ENCODE measurements at places on chromosomes 3 and 15.

DNA sequence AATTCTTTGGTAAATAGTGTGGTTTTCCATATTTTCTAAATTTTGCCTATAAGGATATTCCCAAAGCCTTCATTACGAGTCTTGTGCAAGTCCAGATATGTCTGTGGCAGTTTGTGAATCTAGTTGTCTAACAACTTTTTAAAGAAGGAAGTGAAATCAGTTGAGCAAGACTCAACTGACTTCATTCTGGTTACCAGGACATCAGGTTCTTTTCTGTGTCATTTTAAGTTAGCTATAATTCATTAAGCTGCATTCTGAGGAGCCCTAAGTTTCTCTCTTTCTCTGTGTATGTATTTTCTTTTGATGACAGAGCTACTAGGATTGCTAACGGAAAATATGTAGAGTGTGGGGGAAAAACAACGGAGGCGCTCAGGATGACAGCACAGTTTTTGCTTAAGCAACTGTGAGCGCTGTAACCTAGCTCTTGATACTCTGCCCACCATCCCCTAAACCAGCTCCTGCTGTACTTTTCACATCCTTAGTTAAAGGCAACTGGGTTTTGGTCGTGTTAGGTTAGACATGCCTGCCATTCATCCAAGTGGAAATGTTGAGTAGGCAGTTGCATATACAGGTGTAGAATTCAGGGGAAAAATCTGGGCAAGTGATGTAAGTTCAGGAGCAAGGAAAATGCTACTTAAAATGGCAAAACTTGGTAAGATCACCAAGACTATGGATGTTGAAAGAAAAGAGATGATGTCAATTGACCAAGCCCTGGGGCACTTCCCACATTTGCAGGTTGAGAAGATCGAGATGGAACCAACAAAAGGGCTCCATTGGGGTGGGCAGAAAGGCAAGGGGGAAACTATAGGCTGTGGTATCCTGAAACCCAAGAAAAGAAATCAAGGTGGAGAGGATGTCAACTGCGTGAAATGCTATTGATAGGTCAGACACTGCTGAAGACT, 9.2 kb downstream of the MFSD1 start:
- DNase-seq: no peak

DNA sequence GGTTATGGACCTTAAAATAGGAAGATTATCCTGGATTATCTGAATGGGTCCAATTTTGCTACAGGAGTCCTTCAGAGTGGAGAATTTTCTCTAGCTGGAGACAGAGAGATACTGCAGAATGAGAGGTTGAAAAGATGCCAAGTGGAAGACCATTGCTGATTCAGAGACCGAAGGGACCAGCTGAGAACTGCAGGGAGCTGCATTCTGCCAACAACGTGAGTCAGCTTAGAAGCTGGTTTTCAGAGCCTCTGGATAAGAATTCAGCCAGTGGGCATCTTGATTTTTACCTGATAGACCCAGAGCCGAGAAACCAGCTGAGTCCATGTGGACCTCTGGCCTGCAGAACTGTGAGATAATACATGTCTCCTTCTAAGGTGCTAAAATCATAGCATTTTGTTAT, 234.0 kb downstream of the NR2F2 start:
- no peak for DNase-seq

DNA sequence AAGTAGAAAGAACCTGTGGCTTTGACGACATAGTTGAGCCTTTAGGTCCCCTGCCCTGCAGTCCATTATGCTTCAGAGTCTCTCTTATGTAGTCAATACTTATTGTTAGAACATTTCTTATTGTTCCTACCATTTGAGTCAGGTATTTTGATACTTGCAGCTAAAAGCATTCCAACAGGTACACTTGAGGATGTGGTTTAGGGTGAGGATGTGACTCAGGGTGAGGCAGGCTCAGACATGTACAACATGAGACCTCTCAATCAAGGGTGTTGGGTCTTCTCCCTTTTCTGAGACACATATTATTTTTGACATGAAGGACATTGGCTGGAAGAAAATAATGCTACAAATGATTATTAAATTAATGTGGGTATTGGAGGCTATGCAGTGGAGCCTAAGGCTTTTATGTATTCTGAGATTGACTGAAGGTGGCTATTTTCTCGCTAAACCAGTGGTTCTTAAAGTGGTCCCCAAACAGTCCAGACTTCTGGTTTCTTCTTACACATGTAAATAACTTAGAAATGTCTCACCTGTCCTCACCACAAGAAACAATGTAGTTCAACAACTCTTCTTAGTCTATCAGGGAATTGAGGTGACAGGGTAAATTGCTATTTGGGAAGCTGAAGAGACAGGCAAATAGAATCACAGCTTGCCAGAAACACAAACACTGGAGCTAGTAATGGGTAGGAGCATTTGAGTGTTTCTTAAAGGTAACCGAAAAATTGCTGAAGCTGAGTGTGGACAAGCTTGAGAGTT, 135.5 kb upstream of the ZPLD1 start:
- DNase-seq: no peak

- no peak for DNase-seq
These were observed 58.2 kb upstream of the CMTM8 start for GRCh38 chr3:32180141-32180784.

- DNase-seq: no peak
These were observed 17.8 kb downstream of the TLE3 start for GRCh38 chr15:70079888-70080287.

DNA sequence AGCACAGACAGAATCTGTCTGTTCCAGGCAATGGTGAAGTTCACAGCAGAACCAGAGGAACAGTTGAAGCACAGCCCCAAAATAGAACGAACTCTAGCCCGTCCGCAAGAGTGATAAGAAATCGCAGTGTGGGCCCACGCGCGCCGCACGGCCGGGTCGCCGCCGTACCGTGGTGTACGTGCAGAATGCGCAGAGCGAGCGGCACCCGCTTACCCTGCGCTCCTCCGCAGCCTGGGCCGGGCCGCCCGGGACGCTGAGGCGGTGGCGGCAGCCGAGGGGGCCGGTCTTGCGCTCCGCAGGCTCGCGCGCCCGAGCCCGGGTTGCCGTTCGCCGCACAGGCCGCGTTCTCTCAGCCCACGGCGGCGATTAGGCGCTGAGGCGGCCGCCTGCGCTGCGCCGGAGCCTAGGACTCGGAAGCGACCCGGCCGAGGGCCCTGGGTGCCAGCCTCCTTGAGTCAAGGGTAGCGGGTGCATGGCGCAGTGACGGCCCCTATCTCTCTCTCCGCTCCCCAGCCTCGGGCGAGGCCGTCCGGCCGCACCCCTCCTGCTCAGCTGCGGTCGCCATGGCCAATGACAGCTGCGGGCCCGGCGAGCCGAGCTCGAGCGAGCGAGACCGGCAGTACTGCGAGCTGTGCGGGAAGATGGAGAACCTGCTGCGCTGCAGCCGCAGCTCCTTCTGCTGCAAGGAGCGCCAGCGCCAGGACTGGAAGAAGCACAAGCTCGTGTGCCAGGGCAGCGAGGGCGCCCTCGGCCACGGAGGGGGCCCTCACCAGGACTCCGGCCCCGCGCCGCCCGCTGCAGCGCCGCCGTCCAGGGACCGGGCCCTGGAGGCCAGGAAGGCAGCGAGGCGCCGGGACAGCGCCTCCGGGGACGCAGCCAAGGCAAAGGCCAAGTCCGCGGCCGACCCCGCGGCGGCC, 20.5 kb downstream of the WDR73 start:
- peak; percentile 48 for DNase-seq

GRCh38 chr3:40623567-40623966, 98.8 kb downstream of the ZNF621 start:
- DNase-seq: no peak

- no peak for DNase-seq
These were observed 73.0 kb downstream of the SCN10A start for GRCh38 chr3:38743043-38743442.

DNA sequence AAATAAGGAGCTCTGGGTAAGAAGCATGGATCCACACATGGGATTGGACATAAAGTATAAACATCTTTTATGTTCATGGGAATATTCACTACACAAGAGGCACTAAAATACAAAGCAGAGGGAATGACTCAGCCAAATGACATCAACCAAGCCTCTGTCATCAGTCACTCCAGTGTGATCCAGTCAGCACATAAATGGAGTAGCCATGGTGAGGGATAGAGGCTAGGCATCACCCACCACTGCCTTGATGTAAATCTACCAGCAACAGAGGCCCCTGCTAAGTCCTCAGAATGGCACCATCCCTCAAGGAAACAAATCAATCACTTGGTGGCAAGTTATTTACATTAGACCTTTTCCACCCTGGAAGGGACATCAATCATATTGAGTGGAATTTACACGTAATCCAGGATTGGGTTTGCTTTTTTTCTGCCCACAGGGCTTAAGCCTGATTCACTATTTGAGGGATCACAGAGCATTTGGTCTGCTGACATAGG, 27.2 kb downstream of the VEPH1 start:
- DNase-seq: no peak

- DNase-seq: no peak
These were observed 156.0 kb upstream of the MCTP2 start for GRCh38 chr15:94075349-94075748.

- DNase-seq: no peak
These were observed 166.2 kb upstream of the VEPH1 start for GRCh38 chr3:157669416-157669815.

DNA sequence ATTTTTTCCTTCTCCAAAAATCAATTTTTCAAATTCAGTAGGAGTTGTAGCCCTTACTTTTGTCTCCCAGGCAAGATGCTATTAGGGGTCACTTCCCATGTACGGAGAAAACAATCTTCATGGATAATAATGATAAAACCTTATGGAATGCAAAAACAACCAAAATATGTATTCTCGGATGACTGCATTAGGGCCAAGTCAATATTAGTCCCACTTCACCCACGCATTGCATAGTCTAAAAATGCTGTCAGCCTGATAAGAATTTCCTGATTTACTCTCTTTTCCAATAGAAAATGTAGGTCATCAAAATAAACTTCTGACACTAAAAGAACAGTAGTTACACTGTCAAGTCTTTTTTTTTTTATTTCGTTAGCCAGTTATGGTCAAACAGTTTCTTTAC, 2.7 kb downstream of the VGLL3 start:
- no peak for DNase-seq

- no peak for DNase-seq
These were observed 65.3 kb upstream of the PSMD6 start for GRCh38 chr3:64088408-64089205.

GRCh38 chr3:51670053-51670822, 814 bp upstream of the TEX264 start:
- no peak for DNase-seq

DNA sequence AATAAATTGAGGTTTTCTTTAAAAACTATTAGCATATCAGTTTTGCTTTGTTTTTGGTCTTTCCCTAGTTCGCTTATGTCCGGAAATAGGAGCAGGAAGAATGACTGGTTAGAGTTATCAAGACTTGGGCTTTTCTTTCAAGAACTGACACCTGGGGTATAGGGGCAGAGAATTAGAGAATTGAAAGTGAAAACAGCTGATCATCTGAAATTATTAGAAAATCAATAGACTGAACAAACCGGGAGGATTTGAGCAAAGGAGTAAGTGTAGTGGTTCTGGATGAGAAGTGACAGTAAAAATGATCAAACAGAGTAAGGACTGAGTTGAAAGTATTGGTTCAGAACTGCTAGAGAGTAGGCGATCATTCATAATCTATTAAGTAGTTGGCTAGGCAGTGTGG, 6.0 kb downstream of the MINDY2 start:
- DNase-seq: no peak

DNA sequence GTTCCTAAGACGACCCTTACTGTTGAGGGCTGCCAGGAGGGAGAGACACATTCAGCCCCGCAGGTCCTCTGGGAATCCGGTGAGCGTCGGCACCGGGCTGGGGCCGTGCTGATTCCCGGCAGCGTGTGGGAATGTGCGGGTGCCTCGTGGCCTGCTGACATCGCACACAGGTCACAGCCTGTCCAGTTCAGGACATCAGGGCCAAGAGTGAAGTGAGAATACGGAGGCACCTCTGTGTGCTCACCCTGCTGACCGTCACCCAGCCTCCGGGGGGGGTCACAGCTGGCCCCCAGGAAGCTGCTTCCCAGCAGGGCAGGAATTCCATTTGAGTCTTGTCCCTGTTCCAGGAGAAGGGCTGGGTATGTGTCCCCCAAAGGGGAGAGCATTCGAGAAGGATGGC, 53.6 kb downstream of the PGPEP1L start:
- no peak for DNase-seq

GRCh38 chr15:85788771-85789495, 5.8 kb downstream of the KLHL25 start:
- no peak for DNase-seq

DNA sequence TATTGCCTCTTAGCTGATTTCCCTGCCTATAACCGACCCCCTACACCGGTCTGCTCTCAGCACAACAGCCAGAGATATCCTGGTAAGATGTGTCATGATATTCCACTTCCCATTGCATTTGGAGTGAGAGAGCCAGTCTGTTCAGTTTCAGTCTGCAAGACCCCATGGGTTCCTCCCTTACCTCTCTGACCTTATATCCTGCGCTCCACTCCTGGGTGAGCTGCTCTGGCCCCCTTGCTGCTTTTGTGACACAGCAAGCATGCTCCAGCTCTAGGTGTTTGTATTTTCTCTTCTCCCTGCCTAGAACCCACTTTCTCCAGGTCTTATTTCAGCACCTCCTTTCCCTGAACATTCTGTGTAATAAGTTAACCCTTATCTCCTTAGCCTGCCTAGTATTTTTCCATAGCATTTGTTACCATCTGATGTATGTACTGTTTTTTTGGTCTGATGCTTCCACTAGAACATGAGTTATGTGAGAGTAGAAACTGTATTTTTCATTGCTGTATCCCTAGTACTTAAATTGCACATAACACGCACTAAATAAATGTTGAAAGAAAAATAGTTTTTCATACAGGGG, 44.2 kb downstream of the CMTM8 start:
- DNase-seq: no peak

GRCh38 chr15:78685159-78685921, 44.3 kb upstream of the CHRNB4 start:
- DNase-seq: no peak

DNA sequence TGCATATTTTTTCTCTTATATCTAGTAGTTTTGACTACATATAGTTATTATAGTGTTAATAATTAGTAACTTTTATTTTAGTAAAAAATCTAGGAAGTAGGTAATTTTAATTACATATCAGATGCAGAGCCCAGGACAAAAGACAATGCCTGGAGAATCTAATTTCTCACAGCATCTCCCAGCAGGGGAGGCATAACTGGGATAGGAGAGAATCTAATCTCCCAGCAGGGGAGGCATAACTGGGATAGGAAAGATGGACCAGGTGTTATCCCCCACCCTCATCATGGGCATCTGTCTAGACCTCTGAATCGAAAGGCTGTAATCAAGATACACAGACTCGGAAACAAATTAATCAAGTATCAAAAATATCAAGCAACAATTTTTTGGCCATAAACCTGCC, 58.2 kb downstream of the OSTN start:
- DNase-seq: no peak

GRCh38 chr3:152760024-152760563, 74.8 kb upstream of the P2RY1 start:
- no peak for DNase-seq

GRCh38 chr3:130354430-130354829, 9.0 kb downstream of the COL6A5 start:
- no peak for DNase-seq

Measured in effector CD4-positive, alpha-beta T cell (primary cell).